Hematopoietic multipotent progenitor cell treated with erythropoietin and hydrocortisone succinate and interleukin-3 and kit ligand, for 4 days (in vitro differentiated cells): ENCODE measurements at places on chromosomes 3 and 15.

DNA sequence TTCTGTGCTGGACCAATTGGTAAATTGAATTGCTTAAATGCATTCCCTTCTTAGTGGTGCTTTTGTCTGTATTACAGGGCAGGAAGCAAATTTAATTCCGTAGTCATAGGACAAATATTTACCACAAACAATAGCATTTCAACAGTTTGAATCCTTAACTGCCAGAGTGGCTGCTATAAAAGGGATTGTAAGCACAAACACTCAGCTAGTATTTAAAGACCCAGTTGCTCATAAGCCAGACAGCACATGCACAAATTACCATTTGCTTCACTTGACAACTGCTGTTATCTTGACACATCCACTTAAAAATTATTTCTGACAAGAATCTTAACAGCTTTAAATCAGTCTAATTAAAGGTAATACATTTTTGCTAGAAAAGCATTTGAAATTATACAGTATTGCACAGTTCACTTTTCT, 490.2 kb upstream of the ADAMTS9 start:
- DNase-seq: no peak

DNA sequence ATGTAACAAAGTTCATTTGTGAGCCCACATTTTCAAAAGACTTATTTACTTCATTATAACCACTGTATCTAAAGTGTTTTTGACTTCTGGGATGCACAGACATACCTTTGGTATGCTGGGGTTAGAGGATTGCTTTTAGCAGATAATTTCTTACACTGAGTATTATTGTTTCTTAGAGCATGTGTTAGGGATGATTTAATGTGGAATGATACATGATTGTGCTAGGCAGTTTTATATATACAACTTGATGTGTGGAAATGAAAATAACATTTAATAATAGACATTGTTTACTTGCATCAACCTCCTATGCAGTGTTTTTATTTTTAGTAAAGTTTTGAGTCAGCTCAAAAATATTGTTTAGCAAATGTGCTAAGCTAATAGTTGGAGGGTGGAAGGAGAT, 3.4 kb downstream of the KIF23 start:
- no peak for DNase-seq

DNA sequence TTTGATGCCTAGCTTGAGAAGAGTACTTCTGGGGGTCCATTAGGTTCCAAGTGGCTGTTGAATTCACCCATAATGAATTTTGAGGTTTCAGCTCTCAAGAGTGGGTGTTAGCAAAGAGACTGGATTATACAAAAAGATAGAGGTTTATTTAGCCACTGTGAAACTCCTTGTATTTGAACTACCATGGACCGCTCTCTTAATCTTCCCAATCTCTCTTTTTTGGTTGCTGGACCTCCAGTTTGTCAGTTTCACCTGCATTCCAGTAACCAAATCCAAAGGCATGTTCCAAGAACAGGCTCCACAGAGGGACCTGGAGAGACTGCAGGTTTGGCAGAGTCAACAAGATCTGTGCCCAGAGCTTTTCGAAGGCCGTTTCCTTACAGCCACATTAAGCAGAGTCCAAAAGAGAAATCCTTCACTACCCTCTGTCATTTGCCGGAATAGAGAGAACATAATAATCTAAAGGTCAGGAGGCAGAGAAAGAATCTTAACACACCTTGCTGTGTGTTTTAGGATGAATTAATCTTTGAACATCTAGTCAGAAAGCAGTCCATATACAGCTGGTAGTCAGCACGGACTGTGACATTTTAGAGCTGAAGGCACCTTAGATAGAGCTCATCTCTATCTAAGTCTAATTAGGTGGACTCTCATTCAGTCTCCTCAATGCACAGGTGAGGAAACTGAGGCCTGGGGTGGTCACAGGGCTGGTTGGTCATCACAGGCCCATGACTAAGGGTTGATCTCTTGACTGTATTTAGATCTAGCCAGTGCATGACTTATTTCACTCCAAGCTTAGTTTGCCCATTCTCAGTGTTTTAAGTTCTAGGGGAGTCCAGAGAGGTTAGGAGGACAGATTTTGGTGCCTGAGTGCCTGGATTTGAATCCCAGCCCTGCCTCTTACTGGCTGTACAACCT, 1.3 kb downstream of the ABHD2 start:
- no peak for DNase-seq

DNA sequence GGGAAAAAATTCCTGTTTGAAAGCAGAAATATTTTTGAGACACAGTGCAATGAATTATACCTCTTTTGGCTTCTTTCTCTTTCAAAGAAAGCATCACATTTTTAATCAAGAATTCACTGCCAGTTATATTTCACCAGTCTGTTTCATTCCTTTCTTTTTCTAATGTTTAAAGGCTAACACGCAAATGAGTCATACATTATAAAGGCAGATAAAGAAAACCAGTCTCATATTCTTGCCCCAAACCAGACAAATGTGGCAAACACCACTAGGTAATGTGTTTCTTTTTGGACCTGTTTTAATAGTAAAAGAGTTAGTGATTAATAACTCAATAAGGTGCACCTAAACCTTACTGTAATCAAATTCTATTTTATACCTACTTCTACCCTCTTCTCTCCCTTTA, 83.8 kb downstream of the PLOD2 start:
- no peak for DNase-seq

DNA sequence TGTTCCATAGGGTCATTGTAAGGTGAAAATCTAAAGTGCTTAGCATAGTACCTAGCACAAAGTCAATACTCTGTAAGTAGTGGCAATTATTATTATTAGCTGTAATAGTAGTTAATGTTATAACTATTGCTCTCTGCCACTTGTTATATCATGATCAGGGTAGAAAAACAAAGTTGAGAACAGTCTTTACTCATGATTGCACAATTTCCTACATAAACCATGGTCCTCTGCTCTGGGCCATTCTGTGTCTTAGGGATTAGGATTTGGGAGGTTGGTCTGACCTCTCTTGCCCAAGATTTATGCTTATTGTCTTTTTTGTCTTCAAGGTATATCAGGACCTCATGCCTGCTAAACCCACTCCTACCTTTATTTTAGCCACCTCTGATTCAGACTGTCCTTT, 4.3 kb upstream of the LRRC58 start:
- DNase-seq: peak; percentile 18

GRCh38 chr3:185210621-185211142, 43.2 kb downstream of the EHHADH start:
- DNase-seq: no peak

- DNase-seq: no peak
Measured at GRCh38 chr15:93438310-93438709, 349.3 kb upstream of the RGMA start.

GRCh38 chr3:197001106-197001971, 28.3 kb downstream of the MELTF start:
- DNase-seq: no peak

GRCh38 chr3:114799816-114800215, 347.3 kb downstream of the ZBTB20 start:
- DNase-seq: no peak

DNA sequence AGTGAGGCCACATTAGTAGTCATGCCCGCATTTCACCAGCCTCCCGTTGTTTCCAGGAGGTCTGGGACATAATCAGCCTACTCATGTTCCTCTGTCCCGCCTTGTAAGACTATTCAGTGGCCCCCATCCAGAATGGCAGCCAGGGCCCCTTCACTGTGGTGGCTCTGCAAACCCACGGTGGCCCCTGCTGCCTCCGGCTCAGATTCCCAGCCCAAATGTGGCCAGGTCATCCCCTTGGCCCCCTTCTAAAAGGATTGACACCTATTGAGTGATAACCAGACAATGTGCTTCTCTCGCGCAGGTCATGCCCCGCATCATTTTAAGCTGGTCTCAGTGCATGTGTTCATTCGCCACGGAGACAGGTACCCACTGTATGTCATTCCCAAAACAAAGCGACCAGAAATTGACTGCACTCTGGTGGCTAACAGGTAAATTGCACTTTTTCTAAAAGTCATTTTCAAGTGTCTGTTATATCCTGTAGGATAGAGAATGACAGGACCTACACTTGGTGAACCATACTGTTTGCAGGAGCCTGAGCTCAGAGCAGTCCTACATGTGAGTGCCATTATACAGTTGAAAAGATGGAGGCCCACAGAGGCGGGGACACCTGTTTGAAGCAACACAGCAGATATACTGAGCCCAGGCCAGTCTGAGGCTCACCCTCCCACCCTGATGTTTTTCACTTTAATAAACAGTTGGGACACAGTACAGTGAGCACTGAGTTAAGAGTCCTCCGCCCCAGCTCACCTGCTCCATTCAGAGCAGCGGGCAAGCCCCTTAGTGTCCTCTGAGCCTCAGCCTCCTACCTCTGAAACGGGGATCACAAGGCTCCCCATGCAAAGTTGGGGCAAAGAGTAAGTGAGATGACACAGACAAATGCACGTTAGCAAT, 47.7 kb downstream of the PXYLP1 start:
- DNase-seq: peak; percentile 58

GRCh38 chr15:95469496-95470000, 861.0 kb upstream of the NR2F2 start:
- DNase-seq: no peak
